B cell (primary cell): ENCODE measurements at places on chromosomes 2 and 18. TPM values are rescaled to one million over a fixed set of nuclear protein-coding genes. Genes with fewer than 3 reads are reported as not detected.
A peak's percentile ranks its signal among the peaks of the same experiment; 100 is the strongest.

DNA sequence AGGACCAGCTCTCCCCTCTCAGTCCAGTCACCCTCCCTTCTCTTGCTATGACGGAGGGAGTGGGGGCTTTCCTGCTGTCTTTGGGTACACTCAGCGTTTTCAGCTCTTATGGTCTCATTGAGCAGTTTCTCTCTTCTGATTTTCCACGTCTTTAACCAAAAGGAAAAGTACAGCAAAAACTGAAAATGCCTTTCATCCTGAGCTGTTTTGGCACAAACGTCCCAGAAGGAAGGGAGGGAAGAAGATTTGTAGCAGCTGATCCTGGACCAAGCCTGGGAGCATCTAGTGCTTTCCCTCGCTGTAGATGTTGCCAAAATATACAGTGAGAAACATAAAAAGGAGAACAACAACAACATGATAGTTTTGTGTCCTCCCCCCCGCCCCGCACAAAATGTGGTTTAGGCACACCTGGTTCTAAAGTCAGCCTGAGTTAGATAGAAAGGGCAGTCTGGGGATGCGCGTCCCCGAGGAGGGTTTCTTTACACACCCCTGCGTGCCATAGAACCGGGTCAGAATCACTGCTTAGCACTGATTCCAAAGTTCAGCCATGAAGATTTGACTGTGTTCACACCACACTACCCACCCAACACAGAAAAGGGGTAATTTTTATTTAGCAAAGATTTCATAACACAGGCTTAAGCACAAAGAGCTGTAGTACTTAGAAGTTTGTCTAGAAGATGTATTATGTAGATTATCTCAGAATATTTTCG is 53.4 kb downstream of the SLC40A1 start:
- no peak for DNase-seq

VWC2L gene
- polyA plus RNA-seq = not detected in 2 replicates

DNA sequence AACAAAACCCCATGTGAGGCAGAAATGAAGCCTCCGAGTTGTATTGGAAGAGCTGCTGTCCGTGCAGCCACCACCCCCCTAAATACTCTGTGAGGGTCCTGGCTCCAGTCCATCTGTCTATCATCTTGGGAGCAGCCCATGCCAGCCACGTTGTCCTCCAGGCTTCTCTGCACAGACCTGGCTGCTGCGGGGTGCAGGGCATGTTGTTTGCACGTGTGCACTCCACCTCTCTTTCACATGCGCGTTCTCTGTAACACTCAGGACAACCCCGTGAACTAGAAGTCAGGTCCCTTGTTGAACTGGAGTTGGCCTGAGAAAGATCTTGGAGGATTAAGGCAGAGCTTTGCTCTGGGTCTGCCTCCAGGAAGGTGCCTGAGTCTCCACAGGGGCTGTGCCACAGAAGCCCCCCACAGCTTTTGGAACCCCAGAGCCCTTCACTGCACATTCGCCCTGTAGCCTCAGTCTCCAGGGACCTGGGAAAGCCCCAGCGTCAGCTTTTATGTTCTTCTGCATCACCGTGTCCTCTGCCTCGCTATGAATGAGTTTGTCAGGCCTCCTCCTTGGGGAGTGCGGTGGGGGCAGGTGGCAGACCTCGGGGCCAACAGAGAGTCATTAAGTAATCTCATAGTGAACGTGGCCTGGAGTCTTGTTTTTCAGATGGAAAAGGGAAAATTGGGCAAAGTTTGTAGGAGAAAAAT is 16.6 kb downstream of the RTP5 start:
- DNase-seq = peak; percentile 50

DNA sequence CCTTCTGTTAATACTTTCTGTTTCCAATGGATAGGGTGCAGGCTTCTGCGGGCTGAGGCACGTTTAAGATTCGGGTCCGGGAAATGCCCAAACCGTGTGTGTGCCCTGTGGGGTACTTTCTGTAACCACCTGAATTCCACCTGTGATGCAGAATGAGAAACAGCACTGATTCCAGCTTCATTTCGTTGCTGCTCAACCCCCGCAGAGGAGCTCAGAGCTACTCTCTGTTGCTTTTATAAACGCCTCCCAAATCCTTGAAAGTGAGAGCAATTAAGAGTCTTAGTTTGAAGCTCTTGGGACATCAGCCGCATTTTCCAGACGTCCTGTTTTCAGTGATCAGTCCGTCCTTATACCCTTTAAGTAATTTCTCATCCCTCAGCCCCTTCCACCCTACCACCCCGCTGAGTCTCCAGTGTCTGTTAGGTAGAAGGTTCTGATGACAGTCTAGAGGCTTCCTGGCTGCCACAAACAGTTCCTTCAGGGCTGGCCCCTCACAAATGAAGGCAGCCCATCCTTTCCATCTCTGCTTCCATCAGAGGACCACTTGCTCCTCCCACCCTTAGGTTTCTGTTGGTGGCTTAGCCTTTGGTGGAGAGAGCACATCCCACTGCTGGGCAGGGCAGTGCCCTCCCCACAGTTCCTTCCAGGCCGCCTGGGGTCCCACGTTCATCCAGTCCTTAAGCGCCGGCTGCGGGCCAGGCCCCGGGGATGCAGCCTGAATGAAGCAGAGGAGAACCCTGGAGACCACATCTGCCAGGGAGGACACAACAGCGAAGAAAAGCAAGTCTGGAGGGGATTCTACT is 230.1 kb downstream of the SEPTIN10 start:
- no peak for DNase-seq

CNTNAP5 gene
- not detected in 2 replicates for polyA plus RNA-seq
